SK-N-MC (cell line): ENCODE measurements at places on chromosomes 11 and 22.

DNA sequence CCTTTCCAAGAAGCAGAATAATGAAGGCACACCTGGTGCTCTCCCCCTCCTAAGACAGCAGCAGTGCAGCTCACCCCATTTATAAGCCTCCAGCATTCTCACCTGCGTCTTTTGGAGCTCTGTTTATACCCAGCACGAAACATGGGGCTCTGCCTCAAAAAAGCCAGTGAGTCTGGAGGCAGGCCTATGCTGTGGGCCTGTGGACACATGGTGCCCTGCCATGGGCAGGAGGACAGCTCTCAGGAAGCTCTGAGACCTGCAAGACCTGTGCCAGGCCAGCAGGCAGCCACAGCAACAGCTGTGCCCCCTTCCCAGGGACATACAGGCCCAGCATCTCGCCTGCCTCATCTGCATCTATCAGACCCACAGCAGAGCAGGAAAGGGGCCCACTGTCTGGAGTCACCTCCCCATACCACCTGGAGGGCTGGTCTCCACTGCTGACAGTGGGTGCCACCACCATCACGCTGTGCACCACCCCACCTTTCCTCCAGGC is 64.2 kb downstream of the DGCR2 start:
- DNase-seq, result no peak

DNA sequence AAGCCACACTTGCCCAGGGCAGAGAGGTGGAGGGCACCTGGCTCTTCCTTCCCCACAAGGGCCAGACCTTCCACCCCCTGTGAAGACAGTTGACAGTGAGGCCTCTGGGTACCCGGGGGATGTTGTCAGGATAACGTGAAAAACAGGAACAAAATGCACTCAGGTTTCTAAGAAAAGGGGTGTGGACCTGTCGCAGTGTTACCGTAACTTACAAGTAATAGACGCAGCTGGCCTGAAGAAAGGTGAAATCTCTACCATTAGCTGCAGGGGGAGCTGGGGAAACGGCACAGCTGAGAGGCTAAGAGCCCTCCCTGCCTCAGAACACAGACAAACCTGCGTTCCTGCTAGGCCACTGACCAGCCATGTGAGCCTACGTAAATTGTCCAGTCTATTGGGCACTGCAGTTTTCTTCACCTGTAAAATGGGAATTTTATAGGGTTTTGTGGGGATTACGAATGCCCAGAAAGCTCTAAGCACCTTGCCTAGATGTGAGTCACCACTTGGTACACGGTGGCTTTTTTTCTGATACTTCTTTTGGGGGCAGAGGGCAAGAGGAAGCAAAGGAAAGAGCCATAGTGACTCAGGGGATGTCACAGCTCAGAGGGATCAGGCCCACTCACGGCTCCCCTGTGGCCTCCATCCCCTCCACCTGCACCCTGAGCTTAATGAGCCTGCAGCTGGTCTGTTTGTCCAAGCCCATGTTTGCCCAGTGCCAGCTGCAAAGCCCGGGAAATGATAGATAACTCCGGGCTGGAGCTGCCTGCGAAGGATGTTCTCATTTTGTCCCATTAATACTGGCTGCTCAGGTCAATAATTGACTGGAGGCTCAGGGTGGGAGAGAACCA is 18.4 kb upstream of the CABP7 start:
- no peak for DNase-seq

- DNase-seq, result no peak
These were observed 36.4 kb upstream of the TPBGL start for GRCh38 chr11:75204012-75204674.

DNA sequence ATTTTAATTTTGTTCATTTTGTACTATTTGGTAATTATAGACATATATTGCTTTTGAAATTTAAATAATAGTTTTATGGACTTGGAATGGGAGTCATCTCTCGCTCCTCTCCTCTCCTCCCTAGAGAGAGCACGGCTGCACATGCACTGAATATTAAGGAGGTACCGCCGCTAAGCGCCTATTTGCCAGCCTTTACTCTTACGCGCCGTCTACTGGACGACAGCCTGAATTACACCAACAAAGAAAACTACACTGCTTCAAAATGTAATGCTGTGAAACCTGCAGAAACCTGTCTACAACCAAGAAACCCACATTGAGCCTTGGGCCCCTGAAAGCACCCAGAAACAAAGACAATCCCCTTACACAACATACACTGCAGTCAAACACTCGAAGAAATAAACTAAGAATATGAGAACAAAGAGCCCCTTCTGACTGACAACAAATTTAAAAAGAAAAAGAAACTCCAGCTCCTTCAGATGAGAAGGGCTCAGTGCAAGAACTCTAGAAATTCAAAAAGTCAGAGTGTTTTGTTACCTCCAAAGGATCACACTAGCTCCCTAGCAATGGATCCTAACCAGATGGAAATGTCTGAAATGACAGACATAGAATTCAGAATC is 737.2 kb downstream of the LRRC4C start:
- DNase-seq, result no peak

GRCh38 chr11:101185985-101186384 is 56.4 kb upstream of the PGR start:
- no peak for DNase-seq

DNA sequence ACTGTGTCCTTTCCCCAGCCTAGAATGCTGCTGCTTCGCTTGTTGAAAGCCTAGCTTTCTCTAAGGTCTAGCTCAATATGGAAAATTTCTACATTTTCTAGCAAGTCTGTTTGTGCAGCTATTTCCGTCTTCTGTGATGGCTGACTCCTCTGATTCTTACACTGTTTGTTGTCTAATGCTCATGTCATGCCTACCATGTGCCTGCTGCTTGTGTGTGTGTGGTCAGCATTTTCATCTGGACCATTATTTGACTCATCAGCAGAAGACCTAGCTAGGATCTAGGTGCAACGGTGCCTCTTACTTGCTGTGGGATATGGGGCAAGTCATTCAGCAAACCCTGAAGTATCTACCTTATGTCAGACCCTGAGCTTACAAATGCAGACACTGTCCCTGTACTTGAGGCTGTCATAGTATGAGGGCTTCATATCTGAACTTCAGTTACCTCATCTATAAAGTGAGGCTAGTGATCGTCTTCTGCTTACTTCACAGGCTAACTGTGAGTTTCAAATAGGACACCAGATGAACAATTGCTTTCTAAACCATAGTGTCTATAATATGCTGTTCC is 86.5 kb upstream of the MYO18B start:
- DNase-seq, result no peak
